NCI-H524 (cell line): ENCODE measurements at places on chromosomes 2 and 18.

- no peak for DNase-seq
These were observed 17.1 kb downstream of the SPIRE1 start for GRCh38 chr18:12640881-12641200.

DNA sequence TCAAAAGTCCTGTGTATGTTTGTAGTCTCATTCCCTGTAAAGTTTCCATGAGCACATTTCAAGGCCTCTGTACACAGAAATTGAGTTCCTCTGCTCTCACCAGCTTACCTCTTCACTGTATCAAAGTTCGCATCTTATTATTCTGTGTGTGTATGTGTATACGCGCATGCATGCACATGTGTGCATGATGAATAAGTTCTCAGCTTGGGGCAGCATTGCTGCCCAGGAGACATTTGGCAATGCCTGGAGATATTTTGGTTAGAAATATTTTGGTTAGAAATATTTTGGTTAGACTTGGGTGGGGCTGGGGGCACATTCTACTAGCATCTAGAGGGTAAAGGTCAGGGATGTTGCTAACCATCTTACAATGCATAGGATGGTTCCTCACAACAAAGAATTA, 23.4 kb downstream of the TCF7L1 start:
- DNase-seq, result no peak

DNA sequence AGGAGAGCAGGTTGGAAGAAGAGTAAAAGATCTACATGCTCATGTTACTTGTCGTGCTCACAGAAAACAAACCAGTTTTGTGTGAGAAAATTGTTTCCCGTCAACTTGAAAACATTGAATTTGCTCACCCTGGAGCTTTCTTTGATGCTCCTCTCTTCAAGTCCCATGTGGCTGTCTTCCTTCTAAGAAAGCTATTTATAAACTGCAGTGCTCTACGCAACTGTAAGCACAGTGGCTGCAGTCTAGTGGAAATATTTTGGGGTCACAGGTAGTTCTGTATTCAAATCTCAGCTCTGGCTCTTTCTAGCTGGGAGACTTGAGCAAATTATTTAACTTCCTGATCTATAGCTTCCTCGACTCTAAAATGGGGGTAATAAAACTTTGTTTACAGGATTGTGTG, 211.8 kb downstream of the PLCL1 start:
- no peak for DNase-seq

DNA sequence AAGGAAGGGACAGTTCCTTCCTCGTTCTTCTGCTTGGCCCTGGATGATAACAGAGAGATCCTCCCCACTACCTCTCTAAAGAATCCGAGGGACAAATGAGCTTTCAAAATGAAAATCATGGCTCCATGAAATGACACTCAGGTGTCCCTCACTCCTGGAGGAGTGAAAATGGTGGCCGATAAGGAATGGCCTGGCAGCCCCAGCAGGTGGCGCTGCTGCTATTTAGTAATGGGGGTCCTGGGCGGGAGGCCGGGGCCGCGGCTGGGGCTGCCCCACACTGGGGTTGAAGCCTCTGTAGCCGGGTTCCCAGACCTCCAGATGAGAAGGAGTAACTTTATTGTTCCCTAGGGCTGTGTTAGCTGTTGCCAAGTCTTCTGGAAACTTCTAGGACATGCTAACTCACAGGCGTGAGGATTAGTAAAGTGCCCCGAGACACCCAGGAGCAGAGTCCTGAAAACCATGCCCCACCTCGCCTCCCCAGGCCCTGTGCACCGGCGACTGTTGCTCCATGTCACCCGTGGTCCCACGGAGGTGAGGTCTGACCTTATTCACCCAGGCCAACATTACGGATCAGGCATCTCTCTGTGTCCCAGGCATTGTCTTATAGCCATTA, 138.0 kb downstream of the CTIF start:
- peak; percentile 60 for DNase-seq

DNA sequence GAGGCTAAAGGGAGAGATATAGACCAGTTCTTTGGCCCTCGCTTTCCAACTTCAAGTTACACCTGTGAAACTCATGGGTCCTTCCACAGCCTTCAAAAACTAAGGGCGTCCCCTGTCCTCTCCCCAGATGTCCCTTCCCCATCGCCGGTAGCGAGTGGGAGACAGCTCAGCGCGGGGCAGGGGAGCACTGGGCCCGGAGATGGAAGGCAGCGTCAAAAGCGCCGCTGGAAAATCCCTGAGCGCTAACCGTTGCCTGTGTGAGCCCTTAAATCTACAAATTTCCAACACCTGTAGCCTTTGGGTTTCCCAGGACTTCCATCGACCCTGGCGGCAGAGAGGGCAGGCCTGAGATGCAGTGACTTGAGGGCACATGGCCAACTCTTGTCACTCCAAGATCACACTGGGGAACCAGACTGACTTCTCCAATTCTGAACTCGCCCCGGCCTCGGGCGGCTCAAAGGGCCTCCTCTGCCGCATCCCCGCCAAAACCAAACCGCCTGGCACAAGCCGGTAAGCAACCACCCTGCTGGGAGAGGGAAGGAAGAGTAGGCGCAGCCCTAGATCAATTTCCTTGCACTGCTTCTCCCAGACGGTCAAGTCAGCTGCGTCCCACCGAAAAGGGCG, 879 bp upstream of the EPAS1 start:
- DNase-seq, result no peak

- DNase-seq, result no peak
These were observed 18.6 kb downstream of the FZD7 start for GRCh38 chr2:202052235-202052634.

DNA sequence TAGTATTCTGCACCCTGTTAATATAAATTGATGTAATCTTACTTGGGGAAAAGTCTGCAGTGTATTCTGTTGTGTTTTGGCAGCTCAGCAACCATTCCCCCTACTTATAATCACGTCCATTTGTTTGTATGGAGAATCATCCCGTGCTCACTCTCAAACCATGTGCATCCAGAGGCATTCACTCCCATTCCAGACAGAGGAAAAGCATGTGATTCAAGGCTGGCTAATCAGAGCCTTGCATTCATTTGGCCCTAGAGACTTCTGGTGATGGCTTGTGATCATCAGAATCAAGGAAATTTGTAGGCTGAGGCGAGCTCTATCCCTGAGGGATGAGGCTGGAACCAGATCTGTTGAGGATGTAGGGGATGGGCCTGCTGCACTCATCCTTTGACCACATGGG, 5.1 kb upstream of the WIPF1 start:
- DNase-seq, result no peak

DNA sequence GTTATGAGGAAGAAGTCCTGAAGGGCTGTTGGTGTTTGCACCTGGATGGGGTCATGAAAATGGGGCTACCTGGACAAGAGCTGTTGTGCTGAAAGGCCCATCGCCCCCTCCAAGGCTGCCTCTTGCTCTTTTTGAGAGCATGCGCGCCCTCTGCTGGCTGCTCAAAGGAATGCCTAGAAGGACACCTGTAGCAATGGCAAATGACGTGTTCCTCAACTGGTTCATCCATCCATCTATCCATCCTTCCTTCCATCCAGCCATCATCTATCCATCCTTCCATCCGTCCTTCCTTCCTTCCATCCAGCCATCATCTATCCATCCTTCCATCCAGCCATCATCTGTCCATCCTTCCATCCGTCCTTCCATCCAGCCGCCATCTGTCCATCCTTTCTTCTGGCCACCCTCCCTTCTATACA, 17.2 kb upstream of the RPL31 start:
- peak; percentile 59 for DNase-seq

- DNase-seq, result no peak
These were observed 2797.2 kb upstream of the TEKT4 start for GRCh38 chr2:92073815-92074548.

GRCh38 chr2:71842744-71843143, 304.9 kb downstream of the CYP26B1 start:
- DNase-seq, result no peak

GRCh38 chr2:9722451-9722850, 91.7 kb upstream of the YWHAQ start:
- DNase-seq, result no peak

DNA sequence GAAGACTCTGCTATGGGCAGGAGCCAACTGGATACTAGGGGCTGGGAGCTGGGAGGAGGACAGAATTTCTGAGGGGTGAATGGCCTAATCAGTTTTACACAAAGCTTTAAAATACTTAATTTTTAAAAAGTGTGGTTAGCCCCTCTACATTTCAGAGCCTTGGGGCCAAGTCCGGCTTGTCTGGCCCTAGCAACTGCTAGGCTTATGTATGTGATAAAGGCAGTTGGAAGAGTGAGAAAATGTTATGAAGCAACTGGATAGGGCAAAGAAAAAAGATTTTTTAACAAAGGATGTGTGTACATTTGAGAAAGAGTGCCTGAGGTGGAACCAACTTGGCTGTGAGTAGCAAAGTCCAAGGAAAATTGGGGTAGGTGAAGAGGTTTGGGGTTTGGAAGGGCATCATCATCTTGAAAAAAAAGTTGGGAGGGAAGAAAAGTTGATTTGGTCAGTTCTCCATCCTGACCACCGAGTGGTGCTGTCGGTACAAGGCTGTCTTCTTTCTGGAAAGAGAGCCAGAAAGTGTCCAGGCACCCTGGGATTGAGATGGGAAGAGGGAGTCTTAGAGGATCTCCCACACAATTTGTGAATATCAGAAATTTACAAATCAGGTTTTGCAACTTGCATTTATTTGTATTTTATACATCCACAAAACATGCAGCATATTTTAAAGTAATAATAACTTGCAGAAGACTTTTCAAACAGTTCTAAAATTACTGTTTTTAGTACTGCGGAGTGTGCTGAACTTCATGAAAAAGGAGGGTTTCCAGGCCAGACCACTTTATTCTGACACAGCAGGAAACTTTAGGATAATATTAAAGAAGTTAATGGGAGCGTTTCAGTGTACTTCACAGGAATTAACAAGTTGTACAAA, 10.5 kb upstream of the CDK15 start:
- DNase-seq, result peak; percentile 52

DNA sequence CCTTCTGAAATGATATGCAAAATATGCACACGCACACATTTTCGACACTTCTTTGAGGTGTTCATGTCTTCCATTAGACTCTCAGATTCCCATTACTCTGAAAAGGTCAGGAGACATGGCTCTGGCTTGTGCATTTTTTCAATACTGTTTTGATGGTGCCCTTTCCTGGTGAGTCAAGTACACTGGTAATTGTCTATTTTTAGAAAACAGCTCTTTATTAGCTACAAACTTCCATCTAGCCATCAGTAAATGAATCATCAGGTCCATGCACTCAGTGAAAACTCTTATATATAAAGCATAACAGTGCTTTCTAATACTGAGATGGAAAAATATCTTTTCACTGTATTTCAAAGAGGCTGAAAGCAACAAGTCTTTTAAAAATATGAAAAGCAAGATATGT, 194.9 kb downstream of the GALNT1 start:
- DNase-seq, result no peak

- DNase-seq, result no peak
These were observed 7.7 kb downstream of the MEIS1 start for GRCh38 chr2:66442516-66443185.

DNA sequence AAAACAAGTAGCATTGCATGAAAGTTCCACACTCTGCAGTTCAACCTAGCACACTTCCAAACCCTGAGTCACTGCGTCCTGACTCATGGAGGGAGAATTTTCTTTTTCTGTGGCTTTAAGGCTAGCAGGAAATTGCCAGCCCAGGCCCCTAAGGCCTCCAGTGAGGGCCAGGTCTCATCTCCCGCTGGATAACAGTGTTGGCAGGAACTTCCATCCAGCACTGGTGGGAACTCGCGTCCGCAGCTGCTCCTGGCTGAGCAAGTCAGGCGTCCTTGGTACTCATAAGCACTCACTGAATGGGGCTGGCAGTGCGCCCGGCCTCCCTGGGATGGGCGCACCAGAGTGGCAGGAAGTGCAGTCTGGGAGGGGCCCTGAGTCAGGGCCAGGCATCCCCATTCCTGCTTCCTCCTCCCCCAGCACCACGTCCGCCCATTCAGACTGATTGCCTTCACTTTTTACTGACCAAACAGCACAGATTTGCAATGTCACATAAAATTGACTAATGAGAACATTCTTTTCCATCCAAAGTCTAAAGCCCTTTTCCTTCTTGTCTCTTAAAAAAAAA, 14.3 kb downstream of the MALL start:
- no peak for DNase-seq

- no peak for DNase-seq
These were observed 2.2 kb downstream of the SEPTIN10 start for GRCh38 chr2:109611467-109612095.

DNA sequence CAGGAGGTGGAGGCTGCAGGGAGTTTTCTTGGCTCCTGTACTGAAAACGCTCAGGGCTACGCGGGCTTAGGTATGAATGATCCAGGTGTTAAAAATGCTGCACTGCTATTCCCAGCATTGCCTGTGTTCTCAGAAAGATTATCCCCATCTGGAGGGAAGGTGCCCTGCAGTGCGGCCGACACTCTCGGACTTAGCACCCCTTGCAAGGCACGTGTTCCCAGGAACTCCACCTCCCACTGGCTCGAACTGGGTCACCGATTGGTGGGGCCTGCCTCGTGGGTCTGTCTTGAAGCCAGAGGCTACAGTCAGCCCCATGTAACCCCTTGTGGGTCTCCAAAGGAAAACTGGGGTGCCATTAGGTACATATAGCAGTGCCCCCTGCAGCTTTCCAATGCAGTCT, 25.7 kb downstream of the ANO7 start:
- DNase-seq, result no peak

DNA sequence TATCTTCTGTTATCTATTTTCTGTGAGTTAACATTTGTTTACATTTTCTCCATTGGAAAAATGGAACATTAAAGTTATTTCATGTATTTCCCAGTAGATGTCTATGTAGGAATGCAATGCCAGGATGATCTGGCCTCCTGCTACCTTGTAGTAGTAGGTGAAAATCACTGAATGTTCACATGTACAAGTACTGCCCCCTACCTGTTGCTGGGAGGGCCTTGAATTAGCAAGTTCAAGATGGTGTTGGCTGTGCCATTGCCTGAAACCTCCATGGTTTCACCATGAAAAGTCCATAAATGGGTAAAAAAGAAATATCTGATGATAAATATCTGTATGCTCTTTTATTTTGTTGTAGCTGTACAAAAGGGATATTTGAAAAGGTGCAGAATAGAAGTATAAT, 30.7 kb downstream of the XRCC5 start:
- peak; percentile 28 for DNase-seq

GRCh38 chr2:235591921-235592320, 98.1 kb downstream of the AGAP1 start:
- no peak for DNase-seq

DNA sequence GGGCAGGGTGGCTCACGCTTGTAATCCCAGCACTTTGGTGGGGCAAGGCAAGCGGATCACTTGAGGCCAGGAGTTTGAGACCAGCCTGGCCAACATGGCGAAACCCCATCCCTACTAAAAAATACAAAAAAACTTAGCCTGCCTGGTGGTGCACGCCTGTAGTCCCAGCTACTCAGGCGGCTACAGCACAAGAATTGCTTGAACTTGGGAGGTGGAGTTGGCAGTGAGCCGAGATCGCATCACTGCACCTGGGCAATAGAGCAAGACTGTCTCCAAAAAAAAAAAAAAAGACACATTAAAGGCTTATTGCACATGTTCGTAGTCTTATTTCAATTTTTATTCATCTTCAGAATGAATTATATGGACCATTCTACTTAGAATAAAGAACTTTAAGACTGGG, 110.2 kb downstream of the BMPR2 start:
- DNase-seq, result no peak

GRCh38 chr2:100629309-100629708, 66.5 kb downstream of the PDCL3 start:
- DNase-seq, result no peak
